ENCODE measurements at places on chromosomes 1 and 21. TPM values are rescaled to one million over a fixed set of nuclear protein-coding genes. Genes with fewer than 3 reads are reported as not detected.

PDZK1IP1 gene
- 17.9 TPM for total RNA-seq

CHRM3 gene
- total RNA-seq: 0.56 TPM

CELA2B gene
- total RNA-seq: not detected

C1QC gene
- total RNA-seq: not detected

- DNase-seq: no peak
Observed at GRCh38 chr1:87880098-87880760, 551.5 kb downstream of the LMO4 start.

- DNase-seq: no peak
Observed at GRCh38 chr1:3672231-3672970, 20.1 kb downstream of the TP73 start.

GRCh38 chr1:210200124-210200736 lies 32.4 kb upstream of the SERTAD4 start:
- DNase-seq: peak; percentile 28

GRCh38 chr21:37866027-37866426 lies 50.2 kb downstream of the KCNJ6 start:
- DNase-seq: peak; percentile 29

- no peak for DNase-seq
Observed at GRCh38 chr1:36088265-36088576, 471 bp upstream of the ADPRS start.

DNA sequence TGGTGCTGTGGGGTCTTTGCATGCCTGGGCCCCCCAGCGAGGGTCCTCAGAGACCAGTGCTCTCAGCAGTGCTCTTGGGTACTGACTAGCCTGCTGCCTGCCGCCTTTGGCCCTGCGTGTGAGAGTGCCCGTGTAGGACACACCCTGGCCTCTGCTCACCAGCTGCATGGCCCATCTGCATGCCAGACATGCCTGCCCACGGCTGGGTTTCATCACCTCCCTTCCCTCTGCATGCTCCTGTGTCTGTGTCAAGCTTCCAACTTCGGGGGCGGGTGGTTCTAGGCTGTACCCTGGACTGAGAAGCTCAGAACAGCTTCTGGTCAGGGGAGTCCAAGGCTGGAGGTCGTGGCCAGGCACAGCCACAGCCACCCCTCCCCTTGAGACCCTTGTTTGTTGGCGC lies 56.9 kb downstream of the PTPRF start:
- peak; percentile 59 for DNase-seq

Data from MCF 10A (cell line).